SK-N-SH (cell line): ENCODE measurements at places on chromosomes 4 and X.

GRCh38 chrX:104318330-104319009, 63.7 kb upstream of the ESX1 start:
- H3K27ac ChIP-seq = no peak overlapping the region
- no peaks in the 10 kb centered on the region for H3K36me3 ChIP-seq
- no peaks in the 10 kb centered on the region for H3K4me1 ChIP-seq
- H3K4me3 ChIP-seq = no peak overlapping the region

- no peak overlapping the region for H3K27ac ChIP-seq
- no peak overlapping the region for H3K4me3 ChIP-seq
- no peaks in the 10 kb centered on the region for H3K27me3 ChIP-seq
- H3K4me1 ChIP-seq = 0 out of 2 replicates have a peak, but pooled peaks cover 20% of the 10 kb centered on the region
- DNase-seq = no peak
- H3K36me3 ChIP-seq = no peaks in the 10 kb centered on the region
Observed at GRCh38 chr4:182578402-182578801, 335.2 kb downstream of the TENM3 start.

- no peaks in the 10 kb centered on the region for H3K4me1 ChIP-seq
- no peaks in the 10 kb centered on the region for H3K27me3 ChIP-seq
- no peak overlapping the region for H3K4me3 ChIP-seq
- no peak overlapping the region for H3K27ac ChIP-seq
Observed at GRCh38 chr4:61442936-61443335, 242.8 kb downstream of the ADGRL3 start.

DNA sequence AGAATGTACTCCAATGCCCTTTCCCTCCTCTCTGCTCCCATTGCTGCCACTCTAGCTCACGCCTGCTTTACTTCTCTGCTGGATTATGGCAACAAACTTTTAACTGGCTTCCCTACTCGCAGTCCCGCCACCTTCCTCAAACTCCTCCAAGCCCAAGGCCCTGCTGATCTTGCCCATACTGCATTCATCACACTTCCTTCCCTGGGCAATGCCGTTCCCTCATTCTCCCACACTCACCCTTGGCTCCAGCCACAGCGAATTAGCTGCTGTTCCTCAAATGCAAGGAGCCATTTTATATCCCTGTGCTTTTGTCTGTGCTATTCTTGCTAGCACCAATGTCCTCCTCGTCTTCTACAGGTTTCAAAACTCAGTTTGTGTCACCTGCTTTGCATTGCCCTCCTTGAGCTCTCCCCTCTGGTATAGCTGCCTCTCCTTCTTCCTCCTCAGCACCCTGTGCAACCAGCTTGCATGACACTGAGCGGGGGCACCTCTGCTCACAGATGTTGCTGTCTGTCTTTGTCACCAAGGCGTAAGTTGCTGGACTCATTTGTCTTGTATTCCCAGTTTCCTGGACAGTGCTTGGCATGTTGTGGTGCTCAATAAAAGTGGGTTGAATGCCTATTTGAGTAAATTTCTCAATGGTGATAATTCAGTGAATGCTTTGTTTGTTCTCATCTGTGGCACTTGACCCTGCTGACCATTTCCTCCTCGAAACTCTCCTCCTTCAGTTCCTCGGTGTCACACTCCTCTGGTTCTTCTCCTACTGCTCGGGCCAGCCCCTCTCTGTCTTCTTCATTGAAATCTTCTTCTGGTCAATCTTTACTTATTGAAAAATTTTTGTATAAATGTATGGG, 22.4 kb upstream of the MGST2 start:
- H3K4me1 ChIP-seq = no peaks in the 10 kb centered on the region
- H3K27ac ChIP-seq = no peak overlapping the region
- no peaks in the 10 kb centered on the region for H3K36me3 ChIP-seq
- no peak overlapping the region for H3K4me3 ChIP-seq

DNA sequence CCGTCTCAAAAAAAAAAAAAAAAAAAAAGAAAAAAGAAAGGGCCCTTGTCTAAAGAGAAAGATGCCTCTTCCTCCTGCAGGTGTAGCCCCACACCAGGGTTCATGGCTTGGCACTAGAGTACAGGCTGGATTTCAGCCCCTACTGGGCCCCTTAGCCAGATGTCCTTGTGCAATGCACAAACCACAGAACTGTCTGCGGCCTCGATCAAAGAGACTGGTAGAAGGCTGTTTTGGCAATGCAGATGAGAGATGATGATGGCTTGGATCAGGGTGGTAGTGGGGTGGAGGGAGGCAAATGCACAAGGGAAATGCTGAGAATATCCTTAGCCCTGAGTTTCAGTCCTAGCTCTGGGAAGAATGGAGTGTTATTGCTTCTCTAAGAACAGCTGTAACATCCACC, 26.5 kb upstream of the TSR2 start:
- H3K4me3 ChIP-seq = no peak overlapping the region
- H3K27ac ChIP-seq = no peak overlapping the region
- no peaks in the 10 kb centered on the region for H3K4me1 ChIP-seq
- H3K36me3 ChIP-seq = no peaks in the 10 kb centered on the region

DNA sequence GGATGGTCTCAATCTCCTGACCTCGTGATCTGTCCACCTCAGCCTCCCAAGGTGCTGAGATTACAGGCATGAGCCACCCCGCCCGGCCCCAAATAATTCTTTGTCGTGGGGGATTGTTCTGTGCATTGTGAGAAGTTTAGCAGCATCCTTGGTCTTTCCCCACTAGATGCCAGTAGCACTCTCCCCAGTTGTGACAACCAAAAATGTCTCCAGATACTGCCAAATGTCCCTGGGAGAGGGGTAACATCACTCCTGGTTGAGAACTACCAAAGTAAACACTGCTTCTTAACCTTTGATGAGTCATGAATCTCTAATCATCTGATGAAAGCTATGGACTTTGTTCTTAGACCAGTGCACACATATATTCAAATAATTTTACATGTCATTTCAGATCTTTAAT, 90.7 kb upstream of the BRS3 start:
- H3K4me3 ChIP-seq = no peak overlapping the region
- no peaks in the 10 kb centered on the region for H3K27me3 ChIP-seq
- no peak for DNase-seq
- H3K36me3 ChIP-seq = no peaks in the 10 kb centered on the region

- no peak overlapping the region for H3K4me3 ChIP-seq
- no peak for DNase-seq
- H3K27me3 ChIP-seq = no peaks in the 10 kb centered on the region; the same call in 1 of the 2 replicates
- H3K4me1 ChIP-seq = no peaks in the 10 kb centered on the region
- no peak overlapping the region for H3K27ac ChIP-seq
Observed at GRCh38 chrX:1535241-1536041, 1.5 kb downstream of the P2RY8 start.

GRCh38 chr4:183602557-183603027, 56.4 kb downstream of the RWDD4 start:
- H3K27me3 ChIP-seq = no peaks in the 10 kb centered on the region
- peaks cover 7% of the 10 kb centered on the region for H3K4me1 ChIP-seq
- no peaks in the 10 kb centered on the region for H3K36me3 ChIP-seq
- no peak for DNase-seq

DNA sequence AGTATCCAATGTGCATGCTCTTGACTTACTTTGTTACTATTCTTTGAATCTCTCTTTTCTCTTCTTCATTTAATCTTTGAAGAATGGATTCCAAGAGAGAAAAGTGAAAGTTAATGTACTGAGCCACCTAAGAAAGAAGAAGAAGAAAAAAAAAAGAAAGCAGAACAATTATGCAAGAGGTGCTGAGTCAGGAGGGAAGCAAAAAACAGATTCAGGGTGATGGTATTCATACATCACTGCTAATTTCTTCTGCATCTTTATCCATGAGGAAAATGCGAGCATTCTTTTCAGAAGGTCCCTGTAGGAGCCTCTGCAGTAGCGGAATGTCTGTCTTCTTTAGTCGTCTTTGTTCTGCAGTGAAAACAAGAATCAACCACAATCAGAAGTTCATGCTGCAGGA, 43.9 kb downstream of the RASSF6 start:
- H3K36me3 ChIP-seq = no peaks in the 10 kb centered on the region
- H3K27me3 ChIP-seq = no peaks in the 10 kb centered on the region
- no peak overlapping the region for H3K27ac ChIP-seq
- no peak for DNase-seq
- no peaks in the 10 kb centered on the region for H3K4me1 ChIP-seq
